Activated CD4-positive, alpha-beta memory T cell treated with anti-CD3 and anti-CD28 coated beads for 36 hours (primary cell): ENCODE measurements at places on chromosomes 3 and 15. TPM values are rescaled to one million over a fixed set of nuclear protein-coding genes. Genes with fewer than 3 reads are reported as not detected.

The SLC7A14 gene
- total RNA-seq, result not detected

DNA sequence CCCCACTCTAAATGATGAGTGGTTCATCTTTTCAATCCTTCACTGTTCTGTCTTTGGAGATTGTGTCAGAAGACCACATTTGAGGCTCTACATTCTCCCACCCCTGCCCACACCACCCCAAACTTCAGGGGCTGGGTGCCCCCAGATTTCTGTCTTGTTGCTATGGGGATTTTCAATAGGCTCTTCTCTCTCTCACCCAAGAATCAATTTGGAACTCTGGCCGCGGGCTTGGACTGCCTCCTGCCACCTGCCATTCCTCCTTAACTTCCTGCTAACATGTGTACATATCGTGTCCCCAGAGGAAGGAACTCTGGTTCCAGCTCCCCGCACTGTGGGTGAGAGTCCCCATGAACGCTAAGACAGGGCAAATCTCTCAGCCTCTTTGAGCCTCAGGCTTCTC, 67.4 kb upstream of the LARS2 start:
- peaks cover 2% of the 10 kb centered on the region for H3K27me3 ChIP-seq
- no peak for DNase-seq
- no peak overlapping the region for H3K4me3 ChIP-seq
- H3K27ac ChIP-seq, result no peak overlapping the region

GRCh38 chr15:36877796-36878683, 222.3 kb downstream of the MEIS2 start:
- peaks cover 5% of the 10 kb centered on the region for H3K4me1 ChIP-seq
- peak overlapping the region; percentile 23 for H3K4me3 ChIP-seq
- H3K27ac ChIP-seq, result no peak overlapping the region

- DNase-seq, result no peak
- no peak overlapping the region for H3K27ac ChIP-seq
- H3K4me1 ChIP-seq, result no peaks in the 10 kb centered on the region
- no peak overlapping the region for H3K4me3 ChIP-seq
Observed at GRCh38 chr15:81254277-81254915, 57.7 kb downstream of the IL16 start.

DNA sequence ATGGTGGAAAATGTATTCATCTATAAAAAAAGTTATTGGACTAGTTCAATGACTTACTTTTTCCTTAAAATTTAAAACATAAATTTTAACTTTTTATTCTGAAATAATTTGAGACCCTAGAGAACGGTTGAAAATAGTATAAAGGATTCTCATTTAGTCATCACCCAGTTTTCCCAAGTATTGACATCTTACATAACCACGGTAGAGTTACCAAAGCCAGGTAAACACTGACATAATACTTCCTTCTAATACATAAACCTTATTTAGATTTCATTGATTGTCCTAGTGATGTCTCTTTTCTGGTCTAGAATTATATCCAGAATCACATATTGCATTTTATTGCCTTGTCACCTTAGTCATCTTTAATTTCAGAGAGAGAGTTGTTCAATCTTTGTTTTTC, 319.1 kb downstream of the LPP start:
- H3K4me3 ChIP-seq, result no peak overlapping the region
- H3K27me3 ChIP-seq, result no peaks in the 10 kb centered on the region
- H3K27ac ChIP-seq, result no peak overlapping the region
- H3K36me3 ChIP-seq, result peaks cover 13% of the 10 kb centered on the region

The TARS3 gene
- total RNA-seq, result 11.7 TPM

DNA sequence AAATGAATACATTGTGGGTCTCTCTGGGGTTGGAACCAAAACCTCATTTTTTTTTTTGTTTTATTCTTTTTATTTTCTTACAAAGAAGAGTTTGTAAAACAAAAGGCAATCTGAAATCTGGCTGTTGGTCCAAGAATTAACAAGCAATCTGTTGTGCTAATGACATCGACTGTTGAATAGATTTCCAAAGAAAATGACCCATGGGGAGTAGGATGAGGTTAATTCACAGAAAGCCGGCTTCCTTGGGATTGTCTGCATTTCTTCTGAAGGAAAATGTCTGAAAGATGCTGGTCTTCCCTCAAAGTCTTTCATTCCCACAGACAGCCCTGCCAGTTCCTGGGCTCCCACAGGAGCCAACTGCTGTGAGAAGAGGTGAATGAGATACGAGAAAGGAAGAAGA, 92.9 kb downstream of the LRRC3B start:
- DNase-seq, result no peak
- no peak overlapping the region for H3K27ac ChIP-seq
- no peak overlapping the region for H3K4me3 ChIP-seq
- no peaks in the 10 kb centered on the region for H3K27me3 ChIP-seq

The HTR3E gene
- not detected for total RNA-seq

The MKRN2OS gene
- not detected for total RNA-seq

DNA sequence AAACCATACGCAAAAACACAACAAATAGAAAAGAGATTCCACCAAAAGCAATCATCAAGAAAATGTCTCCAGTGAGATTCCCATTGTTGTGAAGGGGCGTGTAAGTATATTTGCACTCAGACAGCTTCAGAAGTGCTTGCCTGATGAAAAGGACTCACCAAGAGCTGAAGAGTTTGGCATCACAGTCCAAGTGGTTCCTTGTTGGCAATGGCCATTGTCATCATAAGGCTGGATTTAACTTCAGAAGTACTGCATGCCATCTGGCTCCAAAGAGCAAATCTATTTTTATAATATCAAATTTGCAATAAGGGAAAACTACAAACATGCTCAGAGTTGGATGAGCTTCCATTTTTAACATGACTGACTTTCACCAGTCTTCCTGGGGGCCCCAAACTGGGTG, 505.3 kb upstream of the NR2F2 start:
- H3K36me3 ChIP-seq, result no peaks in the 10 kb centered on the region
- DNase-seq, result no peak
- no peak overlapping the region for H3K4me3 ChIP-seq
- peaks cover 3% of the 10 kb centered on the region for H3K4me1 ChIP-seq
- H3K27ac ChIP-seq, result no peak overlapping the region
- no peaks in the 10 kb centered on the region for H3K27me3 ChIP-seq

GRCh38 chr3:81788610-81789009, 27.2 kb upstream of the GBE1 start:
- no peak for DNase-seq
- H3K27ac ChIP-seq, result no peak overlapping the region
- no peaks in the 10 kb centered on the region for H3K4me1 ChIP-seq
- H3K36me3 ChIP-seq, result no peaks in the 10 kb centered on the region
- H3K27me3 ChIP-seq, result peaks cover 6% of the 10 kb centered on the region

- peaks cover 53% of the 10 kb centered on the region for H3K36me3 ChIP-seq
- DNase-seq, result no peak
- H3K27ac ChIP-seq, result no peak overlapping the region
- no peak overlapping the region for H3K4me3 ChIP-seq
Observed at GRCh38 chr15:44654858-44655257, 8.6 kb downstream of the SPG11 start.

DNA sequence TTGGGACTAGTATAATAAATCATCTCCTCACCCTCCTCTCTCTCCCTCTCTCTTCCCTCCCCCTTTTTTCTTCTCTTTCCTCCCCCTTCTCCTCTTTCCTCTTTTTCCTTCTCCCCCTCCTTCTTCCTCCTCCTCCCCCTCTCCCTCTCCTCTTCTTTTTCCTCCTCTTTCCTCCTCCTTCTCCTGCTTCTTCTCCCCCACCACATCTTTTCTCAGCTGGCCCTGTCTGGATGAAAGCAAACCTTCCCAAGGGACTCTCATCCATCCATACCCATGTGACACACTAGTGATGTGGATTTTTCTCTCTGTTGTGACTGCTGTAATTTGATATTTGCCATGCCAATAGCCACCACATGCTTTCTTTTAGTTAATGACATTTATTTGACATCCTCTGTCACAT, 127.2 kb downstream of the EBLN2 start:
- DNase-seq, result no peak
- no peaks in the 10 kb centered on the region for H3K36me3 ChIP-seq
- no peak overlapping the region for H3K4me3 ChIP-seq
- H3K27me3 ChIP-seq, result peaks cover 3% of the 10 kb centered on the region

- peaks cover 65% of the 10 kb centered on the region for H3K4me1 ChIP-seq
- no peak for DNase-seq
- H3K27ac ChIP-seq, result peak overlapping the region; percentile 79
- no peaks in the 10 kb centered on the region for H3K27me3 ChIP-seq
Observed at GRCh38 chr3:71008350-71008935, 575.1 kb downstream of the FOXP1 start.

DNA sequence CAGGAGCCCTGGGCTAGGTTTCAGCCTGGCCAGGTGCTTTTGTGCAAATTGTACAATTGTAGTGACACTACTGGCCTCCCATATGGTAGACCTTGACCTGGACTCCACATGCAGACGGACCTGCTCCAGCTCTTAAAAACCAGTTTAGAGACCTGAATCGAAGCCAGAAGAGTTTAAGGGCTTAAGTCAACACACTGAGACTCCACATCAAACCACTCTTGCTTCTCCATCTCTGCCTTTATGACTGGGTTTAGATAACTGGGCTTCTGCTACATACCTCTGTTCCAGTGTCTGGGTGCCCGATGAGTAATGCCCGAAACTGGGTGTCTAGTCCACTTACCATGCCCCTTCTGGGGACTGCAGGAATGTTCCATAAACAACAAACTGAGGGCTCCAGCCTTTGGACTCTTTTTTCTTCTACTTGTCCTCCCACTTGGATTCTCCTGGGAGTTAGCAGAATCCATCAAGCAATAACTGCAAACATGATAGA, 32.8 kb downstream of the TMEM212 start:
- no peak for DNase-seq
- H3K27me3 ChIP-seq, result peaks cover 13% of the 10 kb centered on the region
- H3K27ac ChIP-seq, result no peak overlapping the region
- H3K4me3 ChIP-seq, result no peak overlapping the region
- peaks cover 9% of the 10 kb centered on the region for H3K4me1 ChIP-seq

DNA sequence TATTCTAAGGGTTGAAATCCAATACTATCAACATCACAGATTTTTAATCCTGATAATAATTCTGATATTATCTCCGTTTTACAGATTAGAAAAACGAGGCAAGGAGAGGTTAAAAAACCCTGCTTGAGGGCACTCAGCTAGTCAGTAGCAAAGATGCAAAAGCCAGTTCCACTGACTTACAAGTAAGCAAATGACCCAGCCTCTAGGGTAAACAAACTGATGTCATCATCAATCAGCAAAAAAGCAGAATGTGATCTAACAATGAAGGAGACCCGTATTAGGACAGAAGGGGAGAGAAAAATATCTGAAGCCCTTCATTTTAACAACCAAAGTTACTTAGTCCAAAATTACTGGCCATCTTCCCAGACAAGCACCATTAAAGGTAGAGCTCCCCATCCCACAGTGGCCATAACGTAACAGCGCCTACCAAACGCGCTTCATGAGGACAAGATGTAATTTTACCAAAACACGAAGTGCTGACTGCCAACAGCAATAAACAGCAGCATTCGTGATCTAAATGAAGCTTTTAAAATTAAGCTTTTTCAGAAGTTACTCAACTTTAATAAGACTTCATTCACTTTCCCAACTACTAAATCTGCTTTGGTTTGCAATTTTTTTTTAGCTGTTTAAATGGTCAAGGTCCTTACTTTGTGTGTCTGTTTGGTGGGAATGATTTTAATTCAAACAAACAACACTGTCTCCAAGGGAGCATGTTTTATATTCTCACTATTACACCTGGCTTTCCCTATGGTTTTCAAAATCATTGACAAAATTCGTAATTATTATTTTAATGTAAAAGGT, 176.6 kb downstream of the OSBPL10 start:
- H3K36me3 ChIP-seq, result no peaks in the 10 kb centered on the region
- no peaks in the 10 kb centered on the region for H3K4me1 ChIP-seq
- no peak overlapping the region for H3K4me3 ChIP-seq
- no peaks in the 10 kb centered on the region for H3K27me3 ChIP-seq
- DNase-seq, result no peak

GRCh38 chr3:55795746-55796145, 308.6 kb upstream of the WNT5A start:
- H3K27ac ChIP-seq, result no peak overlapping the region
- no peaks in the 10 kb centered on the region for H3K4me1 ChIP-seq
- H3K4me3 ChIP-seq, result no peak overlapping the region
- H3K36me3 ChIP-seq, result no peaks in the 10 kb centered on the region
- no peak for DNase-seq
- H3K27me3 ChIP-seq, result no peaks in the 10 kb centered on the region

The ACKR4 gene
- not detected for total RNA-seq

The CAPN7 gene
- total RNA-seq, result 28.1 TPM

The CCR1 gene
- total RNA-seq, result 1.3 TPM

DNA sequence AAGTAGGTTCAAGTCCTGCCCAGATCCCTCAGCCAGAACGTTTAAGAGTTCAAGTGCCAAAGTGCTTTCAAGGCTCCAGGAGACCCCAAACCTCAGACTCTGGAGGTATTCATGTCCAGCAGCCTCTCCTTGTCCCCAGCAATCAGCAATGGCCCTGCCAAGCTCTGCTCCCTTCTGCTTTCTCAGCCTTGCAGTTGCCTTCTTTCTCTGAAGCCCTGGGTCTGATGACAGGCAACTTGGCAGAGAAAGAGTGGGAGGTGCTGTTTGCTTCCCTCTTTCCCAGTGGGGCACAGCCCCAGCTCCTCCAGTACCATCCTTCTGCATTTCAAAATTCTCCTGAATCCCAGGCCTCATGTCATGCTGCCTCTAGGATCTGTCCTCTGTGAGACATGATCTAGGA, 40.2 kb downstream of the ATP2B2 start:
- no peak for DNase-seq
- peaks cover 3% of the 10 kb centered on the region for H3K27me3 ChIP-seq

- no peaks in the 10 kb centered on the region for H3K36me3 ChIP-seq
- no peak overlapping the region for H3K4me3 ChIP-seq
- H3K27me3 ChIP-seq, result no peaks in the 10 kb centered on the region
- H3K4me1 ChIP-seq, result no peaks in the 10 kb centered on the region
- H3K27ac ChIP-seq, result no peak overlapping the region
Observed at GRCh38 chr15:27084844-27085243, 113.9 kb downstream of the GABRG3 start.

The ITIH1 gene
- total RNA-seq, result not detected

DNA sequence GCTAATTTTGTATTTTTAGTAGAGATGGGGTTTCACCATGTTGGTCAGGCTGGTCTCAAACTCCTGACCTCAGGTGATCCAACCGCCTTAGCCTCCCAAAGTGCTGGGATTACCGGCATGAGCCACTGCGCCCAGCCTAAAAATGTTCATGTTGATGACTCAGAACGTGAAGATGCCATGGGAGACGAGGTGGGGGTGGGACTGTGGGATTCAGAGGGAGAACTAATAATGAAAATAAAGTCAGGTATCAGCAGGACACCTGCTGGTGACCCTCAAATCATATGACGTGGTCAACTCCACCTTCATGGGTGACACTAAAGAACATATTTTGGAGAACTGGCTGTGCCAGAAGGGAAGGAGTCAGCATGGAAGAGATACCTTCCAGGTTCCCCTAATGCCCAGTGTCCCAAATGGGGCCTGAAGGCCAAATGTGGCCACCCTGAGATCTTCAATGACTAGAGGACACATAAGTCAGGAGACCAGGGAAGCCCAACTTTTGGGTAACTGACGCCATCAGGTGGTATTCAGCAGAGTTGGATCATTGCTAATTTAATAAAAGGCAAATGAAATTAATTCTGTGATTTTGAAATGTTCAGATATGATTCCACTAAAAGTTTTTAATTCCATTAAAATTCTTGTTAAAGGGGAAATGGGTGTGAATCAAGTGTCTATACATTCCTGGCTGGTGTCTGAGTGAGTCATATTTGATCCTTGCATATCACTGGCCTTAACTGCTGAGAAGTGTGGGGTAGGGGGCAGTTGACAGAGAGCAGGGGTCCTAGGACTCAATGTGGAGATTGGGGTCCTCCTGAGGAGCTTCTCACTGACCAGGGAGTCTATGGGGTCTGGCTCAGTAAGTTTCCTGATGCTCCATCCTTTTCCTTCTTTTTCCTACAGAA, 88.6 kb upstream of the GSK3B start:
- no peak overlapping the region for H3K4me3 ChIP-seq
- H3K4me1 ChIP-seq, result no peaks in the 10 kb centered on the region
- H3K36me3 ChIP-seq, result no peaks in the 10 kb centered on the region
- H3K27ac ChIP-seq, result no peak overlapping the region
